Stimulated activated CD4-positive, alpha-beta T cell treated with anti-CD3 and anti-CD28 coated beads, Interleukin-12 subunit alpha, Interleukin-12 subunit beta, amount 100 ng/mL, for 24 hours (primary cell): ENCODE measurements at places on chromosomes 16 and 17.

DNA sequence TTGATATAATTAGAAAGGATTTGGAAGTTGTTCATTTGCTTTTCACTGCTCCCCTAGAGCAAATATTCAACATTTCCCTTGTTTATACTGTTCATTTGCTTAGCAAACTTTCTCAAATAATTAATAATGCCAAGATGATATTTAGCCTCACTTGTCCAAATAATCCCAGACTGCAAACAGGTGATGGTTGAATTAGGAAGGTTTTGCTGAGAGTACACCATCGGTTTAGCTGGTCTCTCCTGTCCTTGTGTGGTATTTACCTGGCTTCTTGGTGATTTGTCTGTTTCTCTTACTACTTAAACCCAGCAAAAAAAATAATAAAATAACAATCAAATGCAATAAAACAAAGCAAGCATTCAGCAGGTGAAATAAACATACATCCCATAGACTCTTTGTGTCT is 6.5 kb downstream of the KATNIP start:
- DNase-seq, result no peak

DNA sequence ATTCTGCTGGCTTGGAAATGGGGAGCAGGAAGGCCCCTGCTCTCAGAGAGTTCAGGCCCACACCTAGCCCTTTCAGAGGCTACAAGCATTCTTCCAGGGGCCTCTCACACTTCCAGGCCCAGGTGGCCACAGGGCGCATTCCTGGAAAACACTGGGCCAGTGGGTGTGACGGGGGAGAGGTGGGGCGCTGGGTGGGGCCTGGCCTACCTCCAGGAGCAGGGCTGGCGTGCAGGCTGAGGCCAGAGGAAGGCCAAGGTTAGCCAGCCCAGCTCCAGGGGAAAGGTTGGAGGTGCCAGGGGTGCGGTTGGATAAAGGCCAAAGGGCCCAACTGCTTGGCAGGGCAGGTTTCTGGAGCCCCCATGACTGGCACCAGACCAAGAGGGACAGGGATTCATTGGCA is 198.2 kb downstream of the MAF start:
- no peak for DNase-seq

- DNase-seq, result no peak
Measured at GRCh38 chr17:40112718-40113109, 9.1 kb upstream of the MSL1 start.

- DNase-seq, result no peak
Measured at GRCh38 chr16:60712144-60712543, 1324.1 kb downstream of the CDH8 start.

DNA sequence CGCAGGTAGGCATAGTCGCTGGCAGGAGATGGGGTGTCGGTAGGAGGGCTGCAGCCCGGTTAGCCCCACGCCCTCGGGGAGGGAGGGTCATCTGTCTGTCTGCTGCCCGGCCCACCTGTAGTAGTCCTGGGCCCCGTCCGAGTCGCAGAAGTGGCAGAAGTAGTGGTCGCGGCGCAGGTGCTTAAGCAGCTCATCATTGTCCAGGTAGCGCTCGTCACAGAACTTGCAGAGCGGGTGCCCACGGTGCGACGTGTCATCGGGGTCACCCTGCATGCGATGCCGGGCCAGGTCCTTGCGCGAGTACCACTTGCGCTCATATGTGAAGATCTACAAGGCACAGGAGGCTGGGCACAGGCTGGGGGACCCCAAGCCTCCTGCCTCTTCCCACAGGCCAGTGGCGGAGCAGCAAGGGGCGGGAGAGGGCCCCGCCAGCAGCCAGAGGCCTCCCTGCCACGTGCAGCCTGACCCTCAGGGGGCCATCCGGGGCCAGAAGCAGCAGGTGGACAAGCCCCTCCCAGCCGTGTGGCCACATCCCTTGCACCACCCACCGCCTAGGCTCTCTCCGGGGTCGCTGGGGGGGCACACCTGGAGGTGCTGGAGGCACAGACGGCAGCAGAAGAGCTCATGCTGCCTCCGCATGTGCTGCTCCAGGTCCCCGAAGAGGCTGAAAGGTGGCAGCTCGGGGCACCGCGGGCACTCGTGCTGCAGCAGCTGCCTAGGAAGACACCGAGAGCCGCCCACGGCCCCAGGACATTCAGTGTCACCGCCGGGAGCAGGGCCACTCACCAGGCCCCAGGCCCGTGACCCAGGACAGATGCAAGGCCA is 7.0 kb downstream of the ZNF598 start:
- DNase-seq, result no peak

GRCh38 chr16:19223235-19224170 is 55.5 kb downstream of the SYT17 start:
- DNase-seq, result no peak

DNA sequence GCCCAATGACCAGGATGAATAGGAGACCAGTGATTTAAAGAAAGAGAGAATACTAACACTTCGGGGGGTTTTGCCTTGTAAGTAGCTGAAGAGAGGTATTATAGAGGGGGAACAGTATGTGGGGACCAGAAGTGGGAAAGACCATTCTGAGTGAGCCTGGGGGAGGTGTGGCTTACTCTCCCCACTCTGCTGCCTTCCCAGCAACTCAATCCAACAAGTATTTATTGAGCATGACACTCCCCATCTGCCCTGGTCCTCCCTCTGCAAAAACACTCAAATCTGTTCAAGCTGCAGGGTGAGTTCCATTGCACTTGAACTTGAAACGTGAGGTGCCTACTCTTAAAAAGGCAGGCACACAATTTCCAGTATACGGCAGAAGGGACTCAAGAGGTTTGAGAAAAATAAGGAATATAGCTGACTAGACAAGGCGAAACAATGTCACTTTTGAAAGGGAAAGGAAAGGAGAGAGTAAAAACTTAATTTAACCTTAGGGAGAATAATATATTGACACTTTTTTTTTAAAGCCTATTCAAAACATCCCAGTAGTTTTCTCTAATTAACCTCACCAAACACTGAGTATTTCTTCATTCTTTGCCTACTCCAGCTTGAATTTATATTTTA is 8.2 kb downstream of the FAM117A start:
- no peak for DNase-seq

DNA sequence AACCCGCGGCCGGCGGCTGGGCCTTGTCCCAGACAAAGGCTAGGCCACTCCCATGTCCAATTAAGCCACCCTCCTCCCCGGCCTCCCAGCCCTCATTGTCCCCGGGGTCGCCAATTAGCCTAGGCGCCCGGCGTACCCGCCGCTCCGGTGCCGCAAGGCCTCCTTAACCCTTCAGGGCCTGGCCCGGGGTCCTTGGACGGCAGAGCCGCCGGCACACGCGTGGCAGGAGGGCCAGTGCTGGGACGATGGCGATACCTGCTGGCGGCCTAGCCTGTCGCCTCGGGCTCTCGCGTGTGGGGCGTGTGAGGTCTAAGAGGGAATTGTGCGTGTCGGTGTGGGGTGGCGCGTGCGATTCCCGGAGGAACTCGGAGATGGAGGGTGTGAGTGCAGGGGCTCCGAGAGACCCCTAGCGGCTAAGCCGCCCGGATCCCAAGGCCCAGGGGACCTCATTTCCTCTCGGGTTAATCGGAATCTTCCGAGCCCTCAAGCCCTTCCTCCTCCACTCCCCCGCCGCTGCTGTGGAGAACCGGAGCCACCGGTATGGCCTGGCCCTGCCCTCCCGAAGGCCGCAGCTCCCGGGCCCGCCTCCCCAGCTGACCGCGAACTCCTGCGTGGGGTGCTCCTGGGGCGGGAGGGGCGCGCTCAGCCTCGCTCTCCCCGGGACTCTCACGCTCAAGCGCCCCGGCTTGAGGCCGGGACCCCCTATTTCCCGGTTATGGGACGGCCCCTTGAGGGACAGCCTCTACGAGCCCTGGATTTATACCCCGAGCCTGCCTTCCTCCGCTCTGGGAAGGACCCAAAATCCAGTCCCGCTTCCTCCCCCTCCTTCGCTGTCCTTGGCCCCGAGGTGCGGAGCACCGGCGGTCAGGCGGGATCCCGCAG is 11.9 kb downstream of the TBX2 start:
- DNase-seq, result no peak

DNA sequence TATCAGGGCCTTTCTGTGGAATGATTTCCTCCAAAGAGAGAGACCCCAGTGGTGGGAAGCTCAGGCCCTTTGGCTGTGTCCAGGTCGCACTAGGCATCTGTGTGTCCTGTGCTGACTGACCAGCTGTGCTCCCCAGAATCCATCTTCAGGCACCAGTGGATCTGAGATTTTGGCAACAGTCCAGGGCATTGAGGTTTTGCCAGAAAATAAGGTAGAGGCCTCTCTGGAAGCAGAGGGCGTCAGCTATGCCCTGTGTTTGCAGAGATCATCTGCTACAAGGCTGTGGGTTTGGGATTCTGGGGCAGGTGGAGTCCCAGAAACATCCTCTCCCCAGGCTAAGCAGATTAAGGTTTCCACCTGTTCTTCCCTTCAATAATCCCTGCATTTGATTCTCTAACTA is 57.5 kb upstream of the TOB1 start:
- DNase-seq, result no peak

GRCh38 chr17:45127207-45127547 is 5.1 kb downstream of the PLCD3 start:
- DNase-seq, result no peak

- DNase-seq, result no peak
Measured at GRCh38 chr16:16017812-16018211, 68.4 kb downstream of the ABCC1 start.

- no peak for DNase-seq
Measured at GRCh38 chr16:84730406-84731106, 30.8 kb downstream of the USP10 start.

GRCh38 chr17:19720631-19721426 is 4.4 kb upstream of the SLC47A2 start:
- no peak for DNase-seq

DNA sequence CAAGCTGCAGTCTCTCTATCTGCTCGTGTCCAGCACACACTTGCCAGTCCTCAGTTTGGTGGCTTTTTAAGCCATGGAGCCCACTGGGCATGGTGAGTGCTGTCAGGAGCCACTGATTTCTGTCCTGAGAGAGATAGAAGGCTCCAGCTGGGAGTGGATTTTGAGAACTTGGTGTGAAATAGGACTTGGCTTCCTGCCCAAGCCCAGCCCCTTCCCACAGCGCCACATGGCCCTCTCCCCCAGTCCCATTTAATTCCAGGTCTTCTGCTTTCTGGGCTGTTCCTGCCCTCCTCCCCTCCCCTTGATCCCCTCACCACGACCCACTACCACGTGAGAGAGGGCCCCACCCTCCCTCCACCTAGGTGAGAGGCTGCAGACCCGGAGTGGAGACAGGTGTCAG is 14.4 kb upstream of the ABCC3 start:
- no peak for DNase-seq

GRCh38 chr17:5526821-5527598 is 40.6 kb downstream of the MIS12 start:
- DNase-seq, result peak; percentile 56

DNA sequence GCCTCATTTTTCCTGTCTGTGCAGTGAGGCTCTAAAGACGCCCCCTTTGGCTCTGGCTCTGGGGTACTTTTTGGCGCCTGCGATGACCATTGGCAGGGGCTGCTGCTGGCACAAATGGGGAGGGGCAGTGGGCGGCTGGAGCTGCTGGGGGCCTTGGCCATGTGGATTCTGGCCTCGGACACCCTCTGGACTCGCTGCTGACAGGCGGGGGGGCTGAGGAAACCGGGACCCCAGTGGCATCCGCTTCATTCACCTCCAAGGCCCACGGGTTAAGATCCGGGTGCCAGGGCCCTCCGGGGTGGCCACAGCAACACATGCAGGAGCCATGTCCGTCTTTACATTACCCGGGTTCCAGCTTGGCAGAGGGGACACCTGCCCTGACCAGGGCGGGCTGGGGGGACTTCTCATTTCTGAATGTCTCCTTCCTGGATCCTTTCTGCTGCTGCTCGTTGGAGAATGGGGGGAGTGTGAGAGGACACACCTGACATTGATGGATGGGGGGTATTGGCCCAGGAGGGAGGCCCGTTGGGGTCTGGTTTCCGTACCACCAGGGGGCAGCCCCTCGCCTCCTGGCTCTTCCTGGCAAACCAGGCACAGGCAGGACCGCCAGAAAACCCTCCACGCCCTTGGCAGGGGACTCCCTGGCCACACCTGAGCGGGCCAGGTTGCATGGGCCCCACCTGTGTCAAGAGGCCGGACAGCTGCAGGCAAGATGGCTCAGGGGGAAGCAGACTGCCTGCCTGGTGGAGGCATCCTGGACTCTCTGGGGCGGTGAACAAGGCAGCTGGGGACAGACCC is 21.8 kb downstream of the GSE1 start:
- no peak for DNase-seq

GRCh38 chr17:9123594-9124553 is 102.6 kb downstream of the NTN1 start:
- no peak for DNase-seq

- peak; percentile 56 for DNase-seq
Measured at GRCh38 chr16:55711959-55712876, 56.4 kb downstream of the SLC6A2 start.

DNA sequence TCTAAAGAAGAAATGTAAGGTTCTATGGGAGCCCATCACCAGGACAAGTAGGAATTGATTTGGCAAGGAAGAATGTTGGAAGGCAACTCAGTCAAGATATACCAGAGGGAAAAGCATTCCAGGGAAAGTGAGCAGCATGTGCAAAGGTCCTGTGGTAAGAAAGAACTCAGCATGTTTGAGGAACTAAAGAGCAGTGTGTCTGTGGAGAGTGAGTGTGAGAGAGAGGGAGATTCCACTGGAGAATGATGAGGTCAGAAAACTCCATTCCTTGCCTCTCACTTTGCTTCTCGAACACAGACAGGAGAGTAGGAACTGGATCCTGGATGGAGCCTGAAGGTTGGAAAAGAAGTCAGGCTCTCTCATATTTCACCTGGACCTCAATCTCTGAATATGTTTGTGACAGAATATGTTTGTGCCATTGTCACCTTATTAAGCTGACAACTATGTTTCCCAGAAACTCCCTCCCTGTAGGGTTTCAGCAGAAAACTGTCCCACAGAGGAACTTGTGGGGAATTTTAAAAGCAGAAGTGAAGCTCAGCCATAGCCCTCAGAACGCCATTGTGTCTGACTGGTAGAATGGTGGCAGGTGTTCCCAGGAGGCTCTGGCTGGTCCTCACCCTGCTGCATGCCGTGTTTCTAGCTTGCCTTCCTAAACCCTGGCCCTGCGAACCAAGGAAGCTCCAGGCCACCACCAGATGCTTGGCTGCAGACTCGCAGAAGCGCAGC is 382.4 kb upstream of the XYLT1 start:
- no peak for DNase-seq

DNA sequence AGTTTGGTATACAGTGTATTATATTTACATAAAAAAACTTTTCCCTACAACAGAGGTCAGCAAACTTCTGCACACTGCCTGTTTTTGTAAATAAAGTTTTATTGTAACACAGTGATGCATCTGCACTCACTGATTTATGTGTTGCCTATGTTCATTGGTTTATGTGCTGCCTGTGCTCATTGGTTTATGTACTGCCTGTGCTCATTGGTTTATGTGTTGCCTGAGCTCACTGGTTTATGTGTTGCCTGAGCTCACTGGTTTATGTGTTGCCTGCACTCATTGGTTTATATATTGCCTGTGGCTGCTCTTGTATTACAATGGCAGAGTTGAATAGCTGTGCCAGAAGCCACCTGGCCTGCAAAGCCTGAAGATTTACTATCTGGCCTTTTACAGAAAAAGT is 81.6 kb downstream of the MYH11 start:
- DNase-seq, result no peak

GRCh38 chr16:88759245-88759975 is 25.6 kb downstream of the PIEZO1 start:
- no peak for DNase-seq

- no peak for DNase-seq
Measured at GRCh38 chr17:58999500-58999899, 107.2 kb downstream of the TRIM37 start.
